ENCODE measurements at places on chromosomes 5 and 9. TPM values are rescaled to one million over a fixed set of nuclear protein-coding genes. Genes with fewer than 3 reads are reported as not detected.

SLCO6A1 gene
- not detected for total RNA-seq

BTNL8 gene
- not detected for total RNA-seq

FXN gene
- 15.2 TPM for total RNA-seq

C9 gene
- not detected for total RNA-seq

ADGRD2 gene
- total RNA-seq, result not detected

FRMD3 gene
- total RNA-seq, result 0.62 TPM

FOXI1 gene
- total RNA-seq, result not detected

NOXA1 gene
- total RNA-seq, result 1.1 TPM

XRCC4 gene
- 15.2 TPM for total RNA-seq

SLC22A4 gene
- 1.3 TPM for total RNA-seq

FAM174A gene
- 5.8 TPM for total RNA-seq

IRF1 gene
- total RNA-seq, result 106 TPM

- DNase-seq, result peak; percentile 17
Observed at GRCh38 chr9:17531642-17532254, 47.1 kb upstream of the SH3GL2 start.

- no peak for DNase-seq
Observed at GRCh38 chr5:122421374-122422079, 109.5 kb downstream of the SNCAIP start.

DNA sequence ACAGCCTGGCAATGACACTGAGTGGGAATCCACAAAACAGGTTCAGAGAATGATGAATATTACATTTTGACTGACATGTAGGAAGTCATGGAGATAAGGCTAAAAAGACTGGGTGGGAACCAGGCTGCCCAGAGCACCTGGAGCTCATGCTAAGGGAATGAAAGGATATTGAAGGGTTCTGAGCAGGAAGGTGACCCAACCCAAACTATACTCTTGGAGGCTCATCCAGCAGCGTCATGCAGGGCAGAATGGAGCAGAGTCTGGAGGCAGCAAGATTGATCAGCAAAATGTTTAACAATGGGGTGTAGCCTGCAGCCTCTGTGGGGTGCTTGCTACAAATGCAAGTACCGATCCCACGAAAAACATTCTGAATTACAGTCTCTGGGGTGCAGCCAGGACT lies 120.2 kb downstream of the PSD2 start:
- no peak for DNase-seq

DNA sequence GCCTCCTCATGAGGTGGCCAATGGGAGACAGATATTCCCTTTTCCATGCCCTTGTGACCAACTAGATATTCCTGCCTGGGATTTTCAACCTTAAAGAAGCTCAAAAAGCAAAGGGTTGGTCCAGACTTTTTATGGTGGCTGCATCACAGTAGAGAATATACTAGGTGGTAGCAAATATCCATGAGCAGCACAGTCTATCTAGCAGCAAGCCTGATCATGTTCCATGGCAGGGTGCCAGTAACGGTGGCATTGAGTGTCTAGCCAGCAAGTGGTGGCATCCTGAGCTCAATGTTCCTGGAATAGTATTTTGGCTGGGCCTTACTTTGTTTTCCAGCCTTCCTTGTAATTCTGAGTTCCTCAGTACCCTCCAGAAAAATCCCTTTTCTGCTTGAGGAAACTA lies 25.8 kb downstream of the CDC25C start:
- no peak for DNase-seq

DNA sequence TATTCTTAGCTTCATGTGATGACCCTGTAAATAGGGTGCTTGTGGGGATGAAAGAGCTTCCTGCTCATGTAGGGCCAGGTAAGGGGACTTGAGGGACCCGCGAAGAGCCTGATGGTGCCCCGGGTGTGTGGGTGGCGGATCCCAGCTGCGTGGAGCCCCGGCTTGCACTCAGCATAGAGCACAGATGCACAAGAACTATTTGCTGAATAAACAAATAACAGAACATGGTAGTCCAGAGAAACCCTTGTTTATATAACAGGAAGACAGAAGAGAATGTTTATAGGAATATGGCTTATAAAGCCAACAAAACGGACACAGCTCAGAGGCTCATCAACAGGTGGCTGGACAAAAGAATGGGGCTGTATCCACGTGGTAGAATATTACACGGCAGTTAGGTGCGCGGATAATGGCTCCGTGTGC lies 106.9 kb upstream of the COL5A1 start:
- no peak for DNase-seq

- no peak for DNase-seq
Observed at GRCh38 chr9:34246453-34246852, 67.6 kb downstream of the UBAP1 start.

GRCh38 chr5:88145611-88146467 lies 122.8 kb downstream of the TMEM161B start:
- DNase-seq, result peak; percentile 19

- DNase-seq, result no peak
Observed at GRCh38 chr9:135744333-135745070, 42.5 kb downstream of the KCNT1 start.
